ENCODE measurements at places on chromosomes 3 and 15.

- no peak for DNase-seq
These were observed 40.2 kb upstream of the MEIS2 start for GRCh38 chr15:37140531-37141058.

DNA sequence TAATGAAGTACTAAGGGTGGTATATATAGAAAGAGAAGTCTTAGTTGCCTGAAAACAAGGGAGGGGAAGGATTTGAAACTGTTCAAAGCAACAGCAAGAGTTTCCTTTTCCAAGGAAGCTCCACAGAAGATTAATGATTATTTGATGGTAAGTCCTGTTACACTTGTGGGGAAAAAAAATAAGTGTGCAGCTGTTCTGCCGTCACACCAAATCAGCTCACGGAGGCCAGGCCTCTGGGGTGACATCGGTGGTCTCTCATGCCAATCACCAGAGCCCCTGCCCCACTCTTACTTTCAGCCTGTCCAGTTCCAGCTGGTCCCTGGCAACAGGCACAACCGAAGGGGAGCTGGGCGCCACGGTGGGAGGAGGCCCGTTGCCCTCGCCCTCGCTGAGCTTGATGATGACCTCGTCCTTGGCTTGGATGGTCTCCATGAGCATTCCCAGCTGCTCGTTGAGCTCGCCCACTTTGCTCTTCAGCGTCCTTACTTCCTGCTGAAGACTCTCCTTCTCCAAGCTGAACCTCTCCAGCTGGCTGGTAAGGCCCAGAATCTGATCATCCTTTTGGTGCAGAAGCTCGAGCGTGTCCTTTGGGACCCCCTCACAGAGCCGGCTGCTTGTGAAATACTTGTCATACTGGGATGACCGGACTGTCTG is 53.5 kb downstream of the TBC1D2B start:
- no peak for DNase-seq

GRCh38 chr3:49244581-49245205 is 32.3 kb downstream of the C3orf62 start:
- no peak for DNase-seq

DNA sequence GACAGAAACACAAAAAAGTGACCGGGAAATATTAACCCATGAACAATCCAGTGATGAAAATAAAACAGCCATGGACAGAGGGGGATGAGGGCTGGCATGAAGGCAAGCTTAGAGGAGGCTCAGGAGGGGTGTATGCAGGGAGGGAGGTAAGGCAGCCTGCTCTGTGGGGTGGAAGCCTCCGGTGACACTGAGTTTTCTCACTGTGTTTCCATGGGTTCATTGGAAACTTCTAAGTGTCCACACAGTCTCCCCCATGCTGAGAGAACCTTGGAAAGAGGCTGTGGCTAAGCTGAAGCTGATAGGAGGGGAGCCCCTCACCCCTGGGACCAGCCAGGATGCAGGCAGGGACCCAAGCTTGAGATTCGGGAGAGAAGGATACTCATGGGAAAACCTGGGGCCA is 6.8 kb upstream of the SKOR1 start:
- no peak for DNase-seq

DNA sequence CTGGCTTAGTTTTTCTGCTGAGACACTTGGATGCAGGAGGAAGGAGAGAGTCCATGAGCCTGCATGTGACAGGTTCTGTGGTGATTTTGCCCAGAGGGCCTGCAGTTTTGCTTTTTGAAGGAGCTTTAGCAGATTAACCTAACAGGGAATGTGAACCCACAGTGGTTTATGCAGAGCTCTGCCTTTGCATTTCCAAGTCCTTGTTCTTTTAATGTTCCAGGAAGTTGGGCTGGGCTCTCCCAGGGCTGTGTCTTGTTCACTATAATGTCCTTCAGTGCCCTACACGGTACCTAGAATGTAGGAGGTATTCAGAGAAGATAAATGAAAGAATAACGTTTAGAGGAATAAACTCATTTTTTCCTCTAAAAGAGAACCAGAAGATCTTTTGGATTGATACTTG is 50.3 kb downstream of the PCCB start:
- no peak for DNase-seq

DNA sequence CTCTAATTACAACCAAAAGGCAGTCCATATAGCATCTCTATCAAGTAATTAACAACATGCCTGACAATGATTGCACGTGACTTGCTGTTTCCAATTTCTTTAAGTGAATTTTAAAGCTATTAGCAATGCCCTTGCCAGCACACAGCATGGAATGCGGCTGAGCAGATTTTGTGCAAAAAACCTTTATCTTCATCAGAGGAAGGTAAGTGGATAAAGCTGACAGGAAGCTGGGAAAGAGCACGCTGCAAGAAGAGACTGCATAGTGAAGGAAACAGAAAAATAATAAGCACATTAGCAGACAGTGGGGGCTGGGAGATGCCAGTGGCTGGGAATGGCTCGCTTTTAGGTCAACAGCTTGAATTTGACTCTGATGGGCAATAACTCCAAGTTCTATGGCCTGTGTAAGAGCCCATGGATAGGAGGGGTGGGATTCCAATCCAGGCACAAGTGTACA is 138.8 kb downstream of the PDZRN3 start:
- no peak for DNase-seq

DNA sequence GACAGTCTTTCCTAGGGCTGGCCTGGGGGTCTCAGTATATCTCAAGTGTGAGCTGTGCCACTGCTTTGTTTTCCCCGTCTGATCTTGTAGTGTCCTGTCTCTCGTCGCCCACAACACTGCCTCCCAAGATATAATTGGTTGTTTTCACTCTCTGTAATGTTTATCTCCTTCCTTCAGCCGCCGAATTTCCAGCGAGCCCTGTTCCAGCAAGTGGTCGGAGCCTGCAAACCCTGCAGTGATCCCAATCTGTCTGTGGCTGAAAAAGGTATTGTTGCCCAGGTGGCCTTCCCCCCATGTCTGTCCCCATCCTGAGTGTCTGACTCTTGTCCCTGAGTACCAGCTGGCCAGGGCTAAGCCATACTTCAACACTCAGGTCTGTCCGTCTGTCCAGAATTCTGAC is 9.5 kb upstream of the MANF start:
- DNase-seq = no peak

DNA sequence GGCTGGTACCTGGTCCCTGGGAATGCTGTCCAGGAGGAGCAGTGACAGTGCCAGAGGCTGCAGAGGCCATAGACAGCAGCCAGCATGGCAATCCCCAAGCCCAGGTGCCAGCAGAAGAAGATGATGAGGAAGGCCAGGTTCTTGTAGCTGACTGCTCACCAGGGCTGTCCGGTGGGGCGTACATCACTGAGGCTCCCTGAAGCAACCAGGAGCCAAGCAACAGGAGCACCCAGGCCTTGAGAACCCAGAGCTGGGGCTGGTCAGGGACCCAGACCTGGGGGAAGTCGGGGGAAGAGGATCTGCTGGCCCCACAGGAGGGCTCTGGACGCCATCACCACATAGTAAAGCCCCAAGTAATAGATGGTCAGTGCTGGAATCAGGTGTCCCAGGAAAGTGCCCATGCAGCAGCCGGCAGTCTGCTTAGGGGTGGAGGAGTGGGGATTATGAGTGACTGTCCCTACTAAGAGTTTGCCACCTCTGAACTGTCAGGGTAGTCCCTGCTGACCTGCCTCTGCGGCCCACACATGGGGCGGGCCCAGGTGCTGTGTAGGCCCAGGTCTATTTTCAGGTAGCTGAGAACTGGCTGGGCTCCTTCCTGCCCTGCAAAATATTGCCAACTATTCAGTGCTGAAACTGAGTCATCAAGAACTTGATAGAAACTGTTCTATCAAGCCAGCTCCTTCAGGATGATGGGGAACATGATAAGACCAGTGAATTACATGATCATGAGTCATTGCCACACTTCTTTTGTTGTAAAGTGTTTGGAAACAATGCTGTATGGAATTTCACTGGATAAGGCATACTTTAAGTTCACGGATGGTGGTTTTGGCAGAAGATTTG is 68.7 kb downstream of the CHRD start:
- DNase-seq = no peak

GRCh38 chr3:63089007-63089750 is 188.9 kb upstream of the SYNPR start:
- DNase-seq = no peak

Measured in DMS 273 treated with DMSO at 0.1 percent for 48 hours (cell line).